Prostate gland (tissue), 2 donors: ENCODE measurements at places on chromosomes 12 and 14. TPM values are rescaled to one million over a fixed set of nuclear protein-coding genes. Genes with fewer than 3 reads are reported as not detected.
A peak's percentile ranks its signal among the peaks of the same experiment; 100 is the strongest.

- H3K36me3 ChIP-seq: no peaks in the 10 kb centered on the region
- no peak for DNase-seq
- no peaks in the 10 kb centered on the region for H3K4me1 ChIP-seq
- H3K27me3 ChIP-seq: no peaks in the 10 kb centered on the region
- no peak overlapping the region for H3K4me3 ChIP-seq
Observed at GRCh38 chr12:40738856-40739255, 46.6 kb downstream of the CNTN1 start.

GRCh38 chr12:67918441-67918840 lies 70.8 kb upstream of the IFNG-AS1 start:
- no peaks in the 10 kb centered on the region for H3K27me3 ChIP-seq
- no peak for DNase-seq
- H3K4me1 ChIP-seq: no peaks in the 10 kb centered on the region
- no peak overlapping the region for H3K4me3 ChIP-seq
- no peaks in the 10 kb centered on the region for H3K36me3 ChIP-seq

DNA sequence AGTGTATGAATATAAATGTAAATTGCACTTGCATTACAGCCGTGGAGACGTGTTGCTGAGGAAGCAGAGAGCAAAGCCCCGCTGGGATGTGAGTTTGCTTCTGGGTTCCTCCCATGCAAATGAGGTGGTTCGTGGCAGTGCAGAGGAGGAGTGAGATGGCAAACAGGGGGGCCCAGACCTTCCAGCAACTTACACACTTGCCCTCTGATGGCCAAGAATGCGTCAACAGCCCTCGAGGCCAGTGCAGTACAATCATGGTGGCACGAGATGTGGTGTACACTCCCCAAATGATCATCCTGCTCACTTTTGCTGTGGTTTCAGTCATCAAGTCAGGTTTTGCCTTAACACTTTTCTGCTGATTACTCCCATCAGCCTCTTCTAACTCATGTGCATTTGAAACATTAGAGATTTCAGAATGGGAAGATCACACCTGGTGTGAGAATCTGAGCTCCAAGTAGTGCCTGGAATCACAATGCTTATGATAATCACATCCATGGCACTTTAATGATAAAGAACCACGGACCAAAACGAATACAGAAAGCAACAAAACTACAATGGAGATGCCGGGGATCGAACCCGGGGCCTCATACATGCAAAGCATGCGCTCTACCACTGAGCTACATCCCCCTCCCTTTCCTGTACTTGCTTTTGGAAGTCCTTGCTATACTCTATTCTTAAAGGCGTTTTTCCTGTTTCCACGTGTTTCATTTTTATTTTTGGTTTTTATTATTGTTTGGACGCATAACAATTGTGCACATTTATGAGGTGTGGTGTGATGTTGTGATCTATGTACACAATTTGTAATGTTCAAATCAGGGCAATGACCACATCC lies 7.0 kb upstream of the UBC start:
- H3K36me3 ChIP-seq: no peaks in the 10 kb centered on the region
- H3K4me1 ChIP-seq: peaks cover 4% of the 10 kb centered on the region
- peak; percentile 46 for DNase-seq
- peak overlapping the region; percentile 12 for H3K4me3 ChIP-seq
- peak overlapping the region; percentile 100 for H3K27ac ChIP-seq

DNA sequence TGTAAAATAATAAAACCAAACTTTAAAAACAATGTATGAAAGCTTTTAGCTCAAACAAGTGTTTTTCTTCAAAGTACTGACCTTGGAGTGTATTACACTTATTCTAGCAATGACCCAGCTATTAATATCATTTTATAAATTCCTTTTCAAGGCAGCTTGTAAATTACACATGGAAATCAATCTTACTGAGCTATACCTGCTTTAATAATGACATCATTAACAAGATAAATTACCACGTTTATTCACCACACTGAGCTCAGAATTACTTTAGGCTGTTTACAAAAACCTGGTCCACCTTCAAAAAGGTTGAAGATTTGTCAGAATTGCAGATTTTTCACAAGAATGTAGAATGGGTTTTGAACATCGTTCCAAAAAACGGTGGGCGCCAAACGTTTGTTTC lies 91.7 kb upstream of the RFLNA start:
- DNase-seq: no peak
- no peaks in the 10 kb centered on the region for H3K4me1 ChIP-seq
- no peaks in the 10 kb centered on the region for H3K36me3 ChIP-seq
- H3K27me3 ChIP-seq: no peaks in the 10 kb centered on the region

DNA sequence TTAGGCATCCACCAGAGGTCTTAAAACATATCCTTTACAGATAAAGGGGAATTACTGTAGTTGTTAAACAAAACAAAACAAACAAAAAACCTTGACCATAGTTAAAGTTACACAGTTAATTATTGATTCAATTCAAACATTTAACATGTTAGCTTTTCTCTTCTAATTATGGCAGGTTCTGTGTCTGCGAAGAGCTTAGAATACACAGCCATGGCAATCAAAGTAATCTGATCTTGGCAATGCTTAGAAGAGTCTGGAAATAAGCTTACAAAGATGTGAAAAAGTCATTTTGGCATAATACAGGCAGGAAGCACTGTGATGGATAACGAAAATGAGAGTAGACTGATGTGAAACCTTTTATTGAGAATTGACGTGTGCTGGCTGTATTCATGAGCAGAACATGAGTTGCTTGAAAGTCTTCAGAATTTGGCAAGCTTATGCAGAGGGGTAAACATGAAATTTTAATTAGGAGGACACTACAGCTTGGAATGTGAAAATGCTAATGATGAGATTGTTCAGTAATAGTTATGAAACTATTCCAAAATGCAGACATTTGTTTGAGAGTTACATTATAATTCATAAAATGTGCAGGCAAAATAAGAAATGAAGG lies 629.6 kb downstream of the FSCB start:
- no peaks in the 10 kb centered on the region for H3K4me1 ChIP-seq
- H3K27ac ChIP-seq: no peak overlapping the region
- no peaks in the 10 kb centered on the region for H3K27me3 ChIP-seq
- no peaks in the 10 kb centered on the region for H3K36me3 ChIP-seq
- DNase-seq: no peak
- no peak overlapping the region for H3K4me3 ChIP-seq

DNA sequence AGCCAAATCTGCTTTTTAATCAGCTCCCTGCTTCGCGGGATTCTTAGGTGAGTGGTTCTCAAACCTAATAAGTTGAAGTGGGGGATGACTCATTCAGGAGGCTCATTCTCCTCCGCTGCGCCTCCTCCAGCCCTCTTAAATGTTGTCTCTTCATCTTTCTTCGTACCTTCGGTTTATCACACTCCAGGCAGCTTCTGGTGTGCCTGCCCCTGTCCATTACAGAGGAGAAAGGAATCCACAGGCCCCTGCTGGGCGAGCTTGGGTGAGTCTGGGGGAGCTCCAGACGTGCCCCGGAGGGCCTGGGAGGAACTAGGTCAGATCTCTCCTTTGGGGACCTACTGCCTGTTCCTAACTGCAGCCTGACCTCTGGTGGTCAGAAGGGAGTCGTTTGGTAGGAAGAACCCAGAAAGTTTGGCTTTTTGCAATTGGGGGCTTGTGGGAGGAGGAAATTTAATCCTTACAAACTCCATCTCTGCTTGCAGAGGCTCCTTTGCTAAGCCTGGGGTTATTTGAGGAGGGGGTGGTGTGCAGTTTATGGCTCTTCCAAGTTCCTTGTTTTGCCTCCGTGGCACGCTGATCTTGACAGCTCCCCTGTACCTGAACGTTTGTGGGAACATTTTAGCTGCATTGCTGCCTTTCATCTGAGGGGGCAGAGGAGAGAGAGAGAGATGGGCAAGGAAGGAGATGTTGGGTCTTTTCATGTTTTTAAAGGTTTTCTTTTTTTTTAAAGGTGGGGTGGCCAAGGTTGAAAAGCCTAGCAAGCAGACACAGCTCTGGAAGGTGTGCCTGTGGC lies 84.1 kb upstream of the GNG2 start:
- no peaks in the 10 kb centered on the region for H3K36me3 ChIP-seq
- H3K4me1 ChIP-seq: peaks cover 3% of the 10 kb centered on the region
- no peak overlapping the region for H3K27ac ChIP-seq
- no peak overlapping the region for H3K4me3 ChIP-seq

DNA sequence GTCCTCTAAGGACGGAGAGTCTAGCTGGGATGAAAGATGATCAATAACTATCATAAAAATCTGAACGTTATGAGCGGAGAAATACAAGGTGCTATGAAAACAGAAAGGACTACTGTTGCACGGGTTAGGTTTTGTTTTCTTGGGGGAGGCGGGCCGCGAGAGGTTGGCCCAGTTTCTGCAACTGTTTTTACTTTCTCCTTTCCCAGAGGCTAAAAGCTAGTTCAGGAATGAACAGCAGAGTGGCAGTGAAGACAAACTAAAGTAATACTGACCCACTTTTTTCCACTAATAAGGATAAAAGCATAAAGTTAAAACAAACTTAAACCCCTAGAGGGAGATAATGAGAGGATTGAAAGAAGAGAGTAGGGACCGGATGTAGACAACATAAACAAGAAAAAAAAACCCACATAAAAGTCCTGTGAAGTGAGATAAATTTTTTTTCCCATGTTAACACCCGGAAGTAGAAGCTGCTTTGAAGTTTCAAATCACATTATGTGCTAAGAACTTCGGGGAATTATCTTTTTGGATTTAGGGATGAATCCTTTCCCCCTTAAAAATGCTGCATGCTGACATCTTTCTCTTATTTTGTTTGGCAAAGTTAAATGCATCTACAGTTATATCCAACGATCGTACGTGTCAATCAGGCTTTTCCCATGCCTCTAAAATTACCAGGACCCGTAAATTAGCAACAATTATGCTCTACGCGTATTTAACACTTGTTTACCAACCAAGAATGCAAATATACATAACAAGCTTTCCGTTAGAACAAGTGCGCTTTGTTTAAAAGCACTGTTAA lies 1.0 kb upstream of the CDK17 start:
- no peaks in the 10 kb centered on the region for H3K27me3 ChIP-seq
- peak overlapping the region; percentile 96 for H3K27ac ChIP-seq
- H3K4me3 ChIP-seq: peak overlapping the region; percentile 95
- H3K4me1 ChIP-seq: no peaks in the 10 kb centered on the region
- peak; percentile 20 for DNase-seq

- DNase-seq: no peak
- no peaks in the 10 kb centered on the region for H3K4me1 ChIP-seq
- H3K4me3 ChIP-seq: no peak overlapping the region
- no peaks in the 10 kb centered on the region for H3K36me3 ChIP-seq
- no peaks in the 10 kb centered on the region for H3K27me3 ChIP-seq
Observed at GRCh38 chr12:59067083-59067482, 146.8 kb upstream of the LRIG3 start.

- no peaks in the 10 kb centered on the region for H3K27me3 ChIP-seq
- no peaks in the 10 kb centered on the region for H3K4me1 ChIP-seq
- no peaks in the 10 kb centered on the region for H3K36me3 ChIP-seq
- peak; percentile 1 for DNase-seq
- no peak overlapping the region for H3K4me3 ChIP-seq
Observed at GRCh38 chr12:131283191-131283861, 329.6 kb downstream of the ADGRD1 start.

DNA sequence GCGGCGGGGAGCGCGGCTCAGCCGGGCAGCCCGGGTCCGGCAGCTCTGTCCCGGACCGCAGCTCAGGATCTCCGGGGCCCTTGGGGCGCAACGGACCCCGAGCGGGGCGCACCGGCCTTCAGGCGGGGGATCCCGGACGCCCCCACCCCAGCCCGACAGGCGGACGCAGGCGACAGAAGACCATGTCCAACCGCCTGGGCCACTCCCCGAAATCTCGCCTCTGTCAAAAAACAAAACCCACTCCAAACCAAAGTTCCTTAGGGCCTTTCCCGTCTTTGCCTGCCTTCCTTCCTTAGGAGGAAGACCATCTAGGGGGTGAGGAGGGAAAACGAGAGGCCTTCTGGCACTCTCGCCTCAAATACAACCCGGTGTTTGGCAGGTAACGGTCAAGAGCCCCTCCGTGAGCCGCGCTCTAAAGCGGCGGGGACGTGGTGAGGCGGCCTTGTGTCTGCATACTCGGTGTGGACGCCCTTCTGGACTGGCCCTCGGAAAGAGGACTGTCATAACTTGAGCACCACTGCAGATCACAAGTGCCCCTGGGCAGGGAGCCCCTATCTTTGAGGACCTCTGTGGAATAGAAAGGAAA lies 604 bp downstream of the HCFC2 start:
- H3K27me3 ChIP-seq: no peaks in the 10 kb centered on the region
- no peaks in the 10 kb centered on the region for H3K4me1 ChIP-seq
- peak overlapping the region; percentile 97 for H3K4me3 ChIP-seq
- H3K36me3 ChIP-seq: no peaks in the 10 kb centered on the region
- DNase-seq: peak; percentile 12
- H3K27ac ChIP-seq: peak overlapping the region; percentile 84

GRCh38 chr14:59997966-59998365 lies 78.0 kb downstream of the LRRC9 start:
- H3K4me1 ChIP-seq: no peaks in the 10 kb centered on the region
- no peaks in the 10 kb centered on the region for H3K36me3 ChIP-seq
- no peak for DNase-seq

GRCh38 chr12:49671031-49671765 lies 36.0 kb downstream of the FMNL3 start:
- no peak for DNase-seq
- no peaks in the 10 kb centered on the region for H3K27me3 ChIP-seq
- H3K36me3 ChIP-seq: no peaks in the 10 kb centered on the region
- H3K4me3 ChIP-seq: no peak overlapping the region
- peak overlapping the region; percentile 80 for H3K27ac ChIP-seq

GRCh38 chr12:2693244-2693860 lies 101.4 kb upstream of the FKBP4 start:
- no peak for DNase-seq
- no peak overlapping the region for H3K4me3 ChIP-seq
- no peak overlapping the region for H3K27ac ChIP-seq

GRCh38 chr12:21764065-21764464 lies 10.4 kb downstream of the KCNJ8 start:
- H3K27me3 ChIP-seq: no peaks in the 10 kb centered on the region
- H3K36me3 ChIP-seq: no peaks in the 10 kb centered on the region
- no peak overlapping the region for H3K27ac ChIP-seq
- no peaks in the 10 kb centered on the region for H3K4me1 ChIP-seq

DNA sequence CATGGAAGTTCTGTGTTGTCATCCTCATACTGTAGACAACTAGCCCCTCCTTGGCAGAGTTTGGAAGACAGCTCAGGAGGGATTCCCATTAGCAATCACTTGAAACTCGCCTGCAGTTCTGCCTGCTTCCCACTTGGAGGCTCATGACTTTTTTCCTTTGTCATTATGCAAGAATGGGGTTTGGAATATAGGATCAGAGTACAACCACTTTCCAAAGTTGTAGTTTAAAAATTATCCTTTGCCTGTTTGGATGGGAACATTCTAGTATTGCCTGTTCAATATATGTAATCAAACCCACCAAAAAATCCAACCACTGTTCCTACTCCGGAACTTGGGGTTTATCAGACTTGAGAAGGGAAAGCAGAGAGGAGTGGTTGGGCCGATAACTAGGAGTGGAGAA lies 2.1 kb upstream of the GPD1 start:
- H3K4me1 ChIP-seq: peaks cover 5% of the 10 kb centered on the region
- no peak overlapping the region for H3K4me3 ChIP-seq
- H3K27ac ChIP-seq: no peak overlapping the region
- peaks cover 14% of the 10 kb centered on the region for H3K36me3 ChIP-seq
- no peaks in the 10 kb centered on the region for H3K27me3 ChIP-seq

The CD27 gene
- 2.5 TPM for total RNA-seq

The APOF gene
- total RNA-seq: 1.1 TPM

The ASIC1 gene
- total RNA-seq: 3.2 TPM
